ENCODE measurements at places on chromosomes 6 and 20.
A peak's percentile ranks its signal among the peaks of the same experiment; 100 is the strongest.

- DNase-seq = no peak
Observed at GRCh38 chr20:19976595-19977372, 40.4 kb upstream of the NAA20 start.

DNA sequence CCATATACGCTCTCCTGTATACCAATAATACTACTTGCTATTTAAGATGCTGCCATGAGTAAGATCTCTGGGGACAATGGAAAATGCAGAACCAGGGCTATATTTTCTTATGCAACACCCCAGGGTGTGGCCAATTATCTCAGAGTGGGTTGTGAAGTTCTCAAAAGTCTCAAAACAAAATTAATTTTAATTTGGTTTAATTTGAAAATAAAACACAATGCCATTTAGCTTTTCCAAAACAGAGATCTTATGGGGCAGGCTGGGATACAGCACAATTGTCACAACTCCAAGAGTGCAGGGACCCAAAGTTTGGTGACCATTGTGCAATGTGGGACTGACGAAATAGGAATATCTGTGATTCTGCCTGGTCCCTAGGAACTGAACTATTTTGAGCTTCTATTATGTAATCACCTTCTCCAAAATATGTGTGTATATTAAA lies 43.1 kb downstream of the MBOAT1 start:
- no peak for DNase-seq

DNA sequence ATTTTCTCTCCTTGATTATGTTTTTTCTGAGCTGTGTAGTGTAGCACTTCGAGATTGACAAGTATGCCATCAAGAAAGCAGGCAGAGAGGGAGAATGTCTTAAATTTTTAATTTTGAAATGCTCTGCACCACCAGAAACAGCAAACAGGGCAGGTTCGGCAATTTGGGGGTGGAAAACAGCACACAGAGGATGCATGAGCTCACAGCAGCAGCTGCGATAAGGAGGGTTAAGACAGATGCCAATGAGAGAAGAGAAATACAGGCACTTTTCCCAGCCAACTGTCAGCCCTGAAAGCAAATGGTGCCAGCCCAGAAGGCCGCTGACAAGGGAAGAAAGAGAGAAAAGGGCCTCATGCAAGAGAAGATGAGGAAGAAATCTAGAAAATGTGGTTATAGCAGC lies 15.1 kb upstream of the SNRPB2 start:
- DNase-seq = no peak

GRCh38 chr6:90294989-90295853 lies 1.4 kb downstream of the BACH2 start:
- DNase-seq = peak; percentile 86

DNA sequence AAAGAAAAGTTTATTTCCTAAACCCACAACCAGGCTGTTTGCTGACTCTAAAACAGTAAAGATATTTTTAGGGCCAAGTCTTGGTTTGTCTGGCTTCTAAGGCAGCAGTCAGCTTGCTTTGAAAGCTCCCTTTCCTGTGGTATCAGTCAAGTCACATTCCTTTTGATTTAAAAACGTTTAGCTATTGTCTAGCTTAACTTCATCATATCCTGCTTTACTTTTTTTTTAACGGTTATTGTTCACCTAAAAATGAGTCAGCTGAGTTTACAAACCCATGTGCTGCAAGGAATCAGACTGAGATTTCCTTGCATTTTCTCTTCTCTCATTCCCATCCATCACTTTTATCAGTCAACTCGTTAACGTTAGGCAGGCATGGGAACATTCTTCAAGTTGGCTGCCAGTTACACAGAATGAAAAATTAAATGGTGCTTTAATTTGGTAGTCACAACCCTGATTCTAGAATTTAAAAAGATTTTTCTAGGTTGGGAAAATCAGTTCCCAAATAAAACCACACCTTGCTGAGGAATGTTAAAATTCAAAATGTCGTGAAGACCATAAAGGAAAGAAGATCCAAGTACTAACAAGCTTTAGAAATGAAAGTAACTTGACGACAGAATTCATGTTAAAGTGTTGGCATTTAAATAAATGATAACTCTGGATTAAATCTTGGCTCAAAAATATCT lies 45.9 kb downstream of the ELOVL5 start:
- DNase-seq = no peak

DNA sequence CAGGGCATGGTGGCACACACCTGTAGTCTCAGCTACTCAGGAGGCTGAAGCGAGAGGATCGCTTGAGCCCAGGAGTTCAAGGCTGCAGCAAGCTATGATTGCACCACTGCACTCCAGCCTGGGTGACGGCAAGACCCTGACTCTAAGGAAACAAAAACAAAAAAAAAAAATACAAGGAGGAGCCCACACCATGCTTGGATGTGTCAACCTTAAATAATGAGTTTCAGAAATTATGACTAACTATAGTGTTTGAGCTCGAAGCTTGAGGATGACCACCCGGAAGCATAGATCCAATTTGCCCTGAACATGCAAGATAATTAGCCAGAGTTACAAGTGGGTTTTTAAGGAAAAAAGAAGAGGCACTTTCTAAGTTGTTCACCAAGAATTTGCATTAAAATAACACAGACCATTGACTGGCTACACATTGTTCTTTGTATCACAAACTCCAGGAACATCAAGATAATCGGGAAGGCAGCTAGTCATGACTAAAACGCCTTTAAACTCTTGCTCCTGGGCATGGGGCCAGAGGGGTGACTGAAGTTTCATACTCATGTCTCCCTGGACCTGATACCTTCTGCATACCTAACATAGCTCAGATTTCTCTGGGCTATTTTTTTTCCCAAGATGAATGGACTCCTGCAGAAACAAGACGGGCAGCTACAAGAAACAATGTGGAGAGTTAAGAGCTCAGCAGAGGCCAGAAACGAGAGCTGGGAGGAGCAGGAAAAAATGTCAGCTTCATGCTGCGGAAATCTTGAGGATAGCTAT lies 289.6 kb downstream of the PREX1 start:
- DNase-seq = no peak

- no peak for DNase-seq
Observed at GRCh38 chr20:8212286-8212685, 80.2 kb downstream of the PLCB1 start.

- DNase-seq = no peak
Observed at GRCh38 chr20:36991703-36992102, 40.2 kb upstream of the SAMHD1 start.

GRCh38 chr20:17679941-17680835 lies 1.9 kb downstream of the RRBP1 start:
- DNase-seq = no peak

DNA sequence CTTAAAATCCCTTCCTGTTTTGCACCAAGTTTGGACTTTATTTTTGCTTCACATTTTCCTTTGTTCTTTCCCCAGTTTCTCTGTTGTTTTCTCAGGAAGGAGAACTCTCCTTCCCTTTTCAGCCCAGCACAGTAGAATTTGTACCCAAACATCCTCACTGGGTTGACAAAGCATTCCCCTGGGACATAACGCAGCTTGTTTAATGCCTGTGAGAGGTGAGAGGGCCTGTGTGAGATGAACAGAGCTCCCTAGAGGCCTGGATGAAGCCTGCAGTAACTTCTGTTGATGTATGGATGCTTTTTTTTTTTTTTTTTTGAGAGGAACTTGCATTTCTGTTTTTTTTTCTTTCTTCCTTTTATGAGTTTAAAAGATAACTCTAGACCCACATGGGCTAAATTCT lies 104.9 kb upstream of the SLC22A23 start:
- DNase-seq = no peak

DNA sequence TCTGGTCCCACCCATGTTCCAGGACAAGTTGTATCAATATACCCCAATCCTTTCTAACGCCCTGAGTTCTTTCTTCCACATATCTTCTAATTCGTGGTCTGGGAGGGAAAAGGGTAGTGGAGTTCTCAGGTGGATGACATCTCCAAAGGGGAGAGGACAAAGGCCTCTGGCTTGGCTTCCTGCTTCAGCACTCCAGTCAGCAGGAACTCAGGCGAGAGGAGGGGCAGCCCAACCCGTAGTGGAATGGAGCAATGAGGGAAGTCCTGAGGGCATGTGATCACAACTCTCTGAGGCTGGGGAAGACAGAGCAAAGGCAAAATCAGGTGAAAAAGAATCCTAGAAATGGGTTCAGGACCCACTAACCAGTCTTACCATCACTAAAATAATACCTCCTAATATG lies 9.6 kb upstream of the NRM start:
- DNase-seq = no peak

- no peak for DNase-seq
Observed at GRCh38 chr6:26332843-26333242, 32.2 kb upstream of the BTN3A2 start.

DNA sequence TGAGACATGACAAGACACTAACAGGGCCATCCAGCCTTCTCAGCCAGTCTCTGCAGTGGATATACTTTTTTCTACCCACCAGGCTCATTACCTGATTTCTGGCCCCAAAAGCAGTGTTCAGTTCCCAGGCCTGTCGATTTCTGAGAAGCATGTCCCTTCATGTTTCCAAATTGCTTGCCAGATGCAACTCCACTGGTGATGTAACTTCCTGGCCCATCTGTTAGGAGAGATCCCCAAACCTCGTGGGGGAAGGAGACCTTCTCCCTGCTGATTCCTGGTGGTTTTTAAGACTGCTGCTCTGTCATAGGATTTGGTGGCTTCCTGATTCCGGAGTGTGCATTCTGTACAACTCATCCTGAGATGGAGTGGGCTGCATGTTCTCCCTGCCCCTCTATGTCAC lies 31.6 kb upstream of the MRPS10 start:
- no peak for DNase-seq

- no peak for DNase-seq
Observed at GRCh38 chr6:106748547-106749207, 119.3 kb downstream of the QRSL1 start.

DNA sequence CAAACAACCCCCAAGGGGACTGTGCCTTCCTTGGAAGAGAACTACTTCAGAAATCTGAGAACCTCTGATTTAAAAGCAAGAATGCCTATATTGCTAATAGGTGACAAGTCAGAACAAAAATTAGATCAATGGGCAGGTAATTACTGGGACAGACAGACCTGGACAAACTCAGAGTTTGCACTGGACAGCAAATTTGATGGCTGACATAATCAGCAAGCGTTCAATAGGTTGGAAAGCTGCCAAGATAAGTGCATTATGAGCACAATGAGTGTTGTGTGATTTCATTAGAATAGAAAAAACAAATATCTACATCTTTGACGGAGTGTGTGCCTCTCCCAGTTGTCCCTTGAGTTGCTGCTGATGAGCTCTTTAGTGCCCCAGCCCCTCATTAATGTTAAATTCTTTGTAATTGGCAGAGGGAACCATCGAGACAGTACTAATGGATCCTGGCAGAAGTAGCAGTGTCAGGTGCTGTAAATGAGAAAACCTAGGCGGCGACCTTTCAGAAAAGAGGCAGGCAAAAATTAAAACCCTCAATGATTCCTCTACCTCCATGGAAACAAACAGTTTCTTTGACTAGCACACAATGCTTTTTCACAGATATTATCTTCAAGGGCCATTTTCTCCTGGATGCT lies 116.5 kb upstream of the COL21A1 start:
- DNase-seq = no peak

DNA sequence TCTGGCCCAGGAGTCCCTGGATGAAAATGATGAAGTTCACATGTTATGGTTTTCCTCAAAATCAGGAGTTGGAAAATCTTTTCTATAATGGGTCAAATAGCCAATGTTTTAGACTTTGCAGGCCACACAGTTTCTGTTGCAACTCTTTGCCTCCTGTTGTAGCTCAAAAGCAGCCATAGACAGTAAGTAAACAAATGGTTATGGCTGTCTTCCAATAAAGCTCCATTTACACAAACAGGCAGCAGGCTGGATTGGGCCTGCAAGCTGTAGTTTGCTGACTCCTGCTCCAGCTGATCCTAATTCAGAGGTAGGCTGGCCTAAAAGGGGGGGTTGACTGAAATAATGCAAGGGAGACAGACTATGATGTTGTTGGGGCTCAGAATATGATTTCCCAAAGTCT lies 33.0 kb downstream of the METTL24 start:
- no peak for DNase-seq

DNA sequence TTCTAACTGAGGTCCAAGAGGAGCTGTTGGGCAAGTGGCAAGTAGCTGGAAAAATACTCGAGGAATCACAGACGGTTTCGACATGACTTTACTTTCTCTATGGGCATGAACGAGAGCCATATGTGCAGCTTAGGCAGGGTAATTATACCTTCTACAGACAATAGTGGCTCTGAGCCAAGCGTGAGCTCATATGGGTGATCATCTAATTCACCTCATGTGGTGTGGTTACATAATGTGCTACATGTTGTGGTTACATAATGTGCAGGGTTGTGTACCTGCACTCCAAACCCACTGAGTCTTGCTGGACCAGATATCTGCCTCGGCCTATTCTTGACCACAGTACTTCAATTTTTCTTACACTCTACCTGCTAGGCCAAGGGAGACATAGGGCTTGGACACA lies 771.7 kb upstream of the EYS start:
- DNase-seq = no peak

DNA sequence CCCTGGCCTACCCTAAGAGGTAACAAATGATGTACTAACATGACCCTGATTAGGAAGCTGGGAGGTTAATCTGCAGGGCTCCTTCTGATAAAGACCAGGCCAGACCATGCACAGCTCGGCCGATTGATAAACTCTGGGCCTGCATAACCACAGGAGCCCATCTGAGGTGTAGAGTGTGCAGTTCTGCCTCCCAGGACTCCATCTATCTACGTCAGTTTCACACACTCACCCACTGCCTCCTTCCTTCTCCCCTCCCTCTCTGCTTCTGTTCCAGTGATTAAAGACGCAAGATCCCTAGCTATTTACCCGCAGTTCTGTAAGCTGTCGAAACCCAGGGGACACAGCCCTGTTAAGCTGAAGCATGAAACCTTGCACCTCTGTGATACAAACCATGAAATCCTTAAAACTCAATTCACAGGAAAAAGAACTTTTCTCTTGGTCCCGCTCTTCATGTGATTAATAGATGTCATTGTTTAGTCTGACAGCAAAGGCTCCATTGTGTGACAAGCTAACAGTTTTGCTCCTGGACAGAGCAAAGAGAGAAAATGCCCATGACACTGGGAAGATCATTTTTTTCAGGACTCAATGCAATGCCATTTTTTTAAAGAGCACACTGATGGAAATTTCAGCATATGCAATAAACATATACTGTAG lies 470.6 kb downstream of the MAFB start:
- no peak for DNase-seq

DNA sequence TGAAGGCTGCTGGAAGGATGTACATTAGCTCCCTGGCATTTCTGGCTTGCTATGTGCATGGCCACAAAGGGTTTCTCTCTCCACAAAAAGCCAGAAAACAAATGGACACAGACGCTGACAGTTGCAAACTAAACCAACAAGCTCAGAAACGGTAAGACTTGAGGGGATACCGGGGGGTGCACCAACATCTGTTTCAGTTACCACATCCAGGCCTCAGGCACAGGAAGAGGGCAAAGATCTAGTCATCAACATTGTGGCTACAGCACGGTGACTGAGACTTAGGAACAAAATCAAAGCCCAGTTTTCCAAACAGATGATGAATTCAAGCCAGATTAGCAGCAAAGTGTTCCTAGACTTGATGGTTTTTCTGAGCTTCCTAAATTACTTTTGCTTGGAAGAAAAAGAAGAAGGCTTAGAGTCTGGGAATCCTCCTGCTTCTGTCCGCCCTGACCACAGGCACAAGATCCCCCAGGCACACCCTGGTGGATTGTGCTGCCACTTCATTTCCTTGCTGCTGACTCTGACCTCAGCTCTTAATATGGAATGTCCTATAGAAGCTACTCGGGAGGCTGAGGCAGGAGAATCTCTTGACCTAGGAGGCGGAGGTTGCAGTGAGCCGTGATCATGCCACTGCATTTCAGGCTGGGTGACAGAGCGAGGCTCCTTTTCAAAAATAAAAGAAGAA lies 54.2 kb upstream of the ADGRF1 start:
- DNase-seq = no peak

All from stimulated activated naive CD4-positive, alpha-beta T cell (primary cell).